CD4-positive, CD25-positive, alpha-beta regulatory T cell (primary cell): ENCODE measurements at places on chromosomes 5 and 9. TPM values are rescaled to one million over a fixed set of nuclear protein-coding genes. Genes with fewer than 3 reads are reported as not detected.

Gene BRINP1
- not detected for polyA plus RNA-seq

Gene QSOX2
- polyA plus RNA-seq: 0.46 TPM

Gene FAM163B
- polyA plus RNA-seq: not detected

Gene DNAJC25
- 1.8 TPM for polyA plus RNA-seq

Gene PLAC8L1
- polyA plus RNA-seq: not detected

Gene CATSPER3
- 0.37 TPM for polyA plus RNA-seq

Gene AK8
- polyA plus RNA-seq: not detected

Gene QRFP
- polyA plus RNA-seq: not detected

Gene AP3B1
- polyA plus RNA-seq: 36.0 TPM

DNA sequence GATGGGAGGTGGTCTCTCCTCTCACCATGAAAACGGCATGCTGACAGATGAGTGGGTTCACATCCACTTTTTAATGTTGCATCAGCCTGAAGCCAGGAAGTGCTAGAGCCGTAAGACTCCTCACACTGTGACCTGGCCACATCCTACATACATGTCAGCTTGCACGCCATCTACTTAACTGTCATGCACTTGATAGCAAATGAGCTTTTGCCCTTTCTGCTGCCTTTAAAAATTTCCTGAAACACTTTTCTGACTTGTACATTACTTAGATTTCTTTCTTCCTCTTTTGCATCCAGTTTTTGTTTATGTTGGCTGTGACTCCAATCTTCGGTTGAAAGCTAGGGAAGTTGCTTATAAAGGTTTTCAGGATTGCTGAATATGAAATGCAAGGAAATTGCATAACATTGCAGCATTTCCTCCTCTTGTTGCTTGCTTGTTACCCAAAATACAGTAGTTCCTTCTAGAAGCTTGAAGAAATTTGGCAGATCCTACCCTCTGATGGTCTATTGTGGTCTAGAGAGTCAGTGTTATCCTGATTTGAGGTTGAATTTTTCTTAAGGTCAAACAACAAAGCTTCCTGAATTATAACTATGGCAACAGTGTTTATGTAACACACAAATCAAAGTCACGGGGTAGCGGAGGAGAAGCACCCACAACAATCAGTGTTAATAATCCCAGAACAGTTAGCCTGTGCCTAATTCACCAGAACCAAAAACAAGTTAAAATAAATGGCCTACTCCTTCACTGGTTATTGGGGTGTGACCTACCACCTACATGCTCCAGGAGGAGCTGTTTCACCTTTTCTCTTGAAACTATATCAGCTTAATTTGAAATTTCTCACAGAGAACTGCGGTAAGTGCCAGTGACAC, 232.5 kb downstream of the ARHGAP26 start:
- no peaks in the 10 kb centered on the region for H3K27me3 ChIP-seq
- peak overlapping the region; percentile 64 for H3K27ac ChIP-seq

DNA sequence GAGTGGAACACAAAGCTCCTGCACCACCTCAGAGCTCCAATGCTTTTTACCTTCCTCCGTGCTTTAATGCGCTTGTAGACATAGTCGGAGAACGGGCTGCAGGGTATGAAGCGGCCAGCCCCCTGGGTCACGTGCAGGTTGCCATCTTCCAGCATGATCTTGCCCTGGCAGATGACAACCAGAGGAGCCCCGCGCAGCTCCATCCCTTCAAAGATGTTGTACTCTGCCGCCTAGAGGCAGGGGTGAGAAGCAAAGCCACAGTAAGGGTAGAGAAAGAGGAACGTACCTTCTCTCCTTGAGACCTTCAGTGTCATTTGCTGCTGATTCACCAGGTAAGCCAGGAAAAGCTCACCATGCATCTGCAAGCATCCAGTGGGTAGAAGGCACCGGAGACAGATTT, 112.3 kb downstream of the DPYSL3 start:
- DNase-seq: no peak
- H3K4me3 ChIP-seq: no peak overlapping the region
- H3K36me3 ChIP-seq: no peaks in the 10 kb centered on the region

DNA sequence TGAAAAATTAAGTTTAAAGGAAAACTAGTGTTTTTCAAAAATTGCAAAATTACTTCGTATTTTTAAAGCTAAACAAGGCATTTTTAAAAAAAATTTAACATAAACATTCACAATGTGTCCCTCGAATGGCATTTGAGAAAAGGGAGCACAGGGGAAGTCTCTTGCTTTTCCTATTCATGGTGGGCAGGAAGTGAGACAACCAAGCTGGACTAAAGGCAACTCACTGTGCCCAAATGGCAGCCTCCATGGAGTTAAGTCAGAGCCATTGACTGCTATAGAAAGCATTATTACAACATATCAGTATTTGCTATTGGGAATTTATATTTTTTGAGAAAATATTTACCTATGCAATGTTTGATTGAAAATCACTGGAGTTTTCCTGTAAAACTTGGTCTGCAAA, 8.3 kb downstream of the HNRNPH1 start:
- peak overlapping the region; percentile 5 for H3K4me3 ChIP-seq
- no peaks in the 10 kb centered on the region for H3K27me3 ChIP-seq
- peak overlapping the region; percentile 42 for H3K27ac ChIP-seq

DNA sequence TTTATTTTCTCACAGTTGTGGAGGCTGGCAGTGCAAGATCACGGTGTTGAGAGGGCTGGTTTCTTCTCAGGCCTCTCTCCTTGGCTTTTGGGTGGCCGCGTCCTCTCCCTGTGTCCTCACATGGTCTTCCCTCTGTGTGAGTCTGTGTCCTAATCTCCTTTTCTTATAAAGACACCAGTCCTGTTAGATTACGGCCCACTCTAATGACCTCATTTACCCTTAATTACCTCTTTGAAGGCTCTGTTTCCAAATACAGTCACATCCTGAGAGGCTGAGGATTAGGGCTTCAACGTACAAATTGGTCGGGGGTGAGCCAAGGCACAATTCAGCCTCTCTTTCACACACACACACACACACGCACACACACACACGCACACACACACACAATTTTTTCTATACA, 73.0 kb downstream of the UGCG start:
- no peak overlapping the region for H3K4me3 ChIP-seq
- H3K27ac ChIP-seq: no peak overlapping the region
- H3K36me3 ChIP-seq: no peaks in the 10 kb centered on the region
- DNase-seq: no peak

DNA sequence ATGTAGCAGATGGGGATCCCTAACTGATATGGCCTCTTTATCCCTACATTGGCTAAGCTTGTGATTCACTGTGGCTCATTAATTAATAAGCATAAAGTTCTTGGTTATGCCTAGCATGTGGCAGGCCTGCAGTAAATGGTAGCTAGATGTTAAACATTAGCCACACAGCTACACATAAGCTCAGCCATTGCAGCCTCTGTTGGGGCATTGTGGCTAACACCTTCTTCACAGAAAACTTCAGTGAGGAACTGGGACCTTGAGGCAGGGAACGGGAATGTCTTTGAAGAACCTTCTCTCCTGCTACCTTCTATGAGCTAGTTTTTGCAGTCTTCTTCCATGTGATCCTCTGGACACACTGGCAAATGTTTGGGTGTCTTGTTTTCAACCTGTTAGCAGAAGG, 338.2 kb downstream of the NTRK2 start:
- no peaks in the 10 kb centered on the region for H3K27me3 ChIP-seq
- no peak overlapping the region for H3K27ac ChIP-seq
- H3K36me3 ChIP-seq: no peaks in the 10 kb centered on the region
- DNase-seq: no peak
- H3K4me1 ChIP-seq: no peaks in the 10 kb centered on the region

DNA sequence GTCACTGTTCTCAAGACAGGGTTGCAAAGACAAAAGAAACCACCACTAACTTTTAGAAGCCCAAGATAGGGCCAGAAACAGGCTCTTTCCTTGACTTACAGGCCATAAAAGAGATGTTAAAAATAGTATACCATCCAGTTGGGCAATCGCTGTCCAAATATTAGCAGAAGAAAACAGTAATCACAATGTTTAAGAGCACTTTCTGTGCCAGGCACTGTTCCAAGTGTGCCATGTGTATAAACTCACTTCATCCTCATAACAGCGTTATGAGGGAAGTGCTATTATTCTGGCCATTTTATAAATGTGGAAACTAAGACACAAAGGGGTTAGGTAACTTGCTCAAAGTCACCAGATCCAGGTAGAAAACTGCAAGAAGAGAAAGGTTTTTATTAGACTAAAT, 111.7 kb downstream of the KCNN2 start:
- no peak overlapping the region for H3K4me3 ChIP-seq
- no peaks in the 10 kb centered on the region for H3K4me1 ChIP-seq
- no peaks in the 10 kb centered on the region for H3K36me3 ChIP-seq
- no peaks in the 10 kb centered on the region for H3K27me3 ChIP-seq
- H3K27ac ChIP-seq: no peak overlapping the region

DNA sequence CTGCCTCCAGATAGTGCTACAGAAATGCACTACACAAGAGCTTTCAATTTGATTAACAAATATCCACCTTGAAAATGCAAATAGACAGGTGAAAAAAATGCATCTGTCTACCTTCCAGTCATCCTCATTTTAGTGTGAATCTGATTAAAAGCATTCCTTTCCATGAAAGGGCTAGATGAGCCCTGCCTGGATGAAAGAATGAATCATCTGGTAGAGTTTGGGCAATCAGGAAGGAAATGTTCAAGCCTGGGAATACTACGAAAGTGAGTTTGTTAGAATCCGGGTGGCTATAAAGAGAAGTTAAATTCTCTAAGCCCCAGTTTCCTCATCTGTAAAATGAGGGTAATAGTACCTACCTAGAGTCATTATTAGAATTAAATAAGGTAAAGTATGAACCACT, 142.6 kb downstream of the FAM114A2 start:
- no peak overlapping the region for H3K4me3 ChIP-seq
- DNase-seq: no peak
- no peaks in the 10 kb centered on the region for H3K4me1 ChIP-seq
- no peaks in the 10 kb centered on the region for H3K27me3 ChIP-seq
- H3K27ac ChIP-seq: no peak overlapping the region

GRCh38 chr5:54889826-54890225, 95.6 kb downstream of the ESM1 start:
- DNase-seq: no peak
- no peaks in the 10 kb centered on the region for H3K4me1 ChIP-seq
- H3K27me3 ChIP-seq: peaks cover 38% of the 10 kb centered on the region
- H3K4me3 ChIP-seq: no peak overlapping the region
- no peaks in the 10 kb centered on the region for H3K36me3 ChIP-seq

DNA sequence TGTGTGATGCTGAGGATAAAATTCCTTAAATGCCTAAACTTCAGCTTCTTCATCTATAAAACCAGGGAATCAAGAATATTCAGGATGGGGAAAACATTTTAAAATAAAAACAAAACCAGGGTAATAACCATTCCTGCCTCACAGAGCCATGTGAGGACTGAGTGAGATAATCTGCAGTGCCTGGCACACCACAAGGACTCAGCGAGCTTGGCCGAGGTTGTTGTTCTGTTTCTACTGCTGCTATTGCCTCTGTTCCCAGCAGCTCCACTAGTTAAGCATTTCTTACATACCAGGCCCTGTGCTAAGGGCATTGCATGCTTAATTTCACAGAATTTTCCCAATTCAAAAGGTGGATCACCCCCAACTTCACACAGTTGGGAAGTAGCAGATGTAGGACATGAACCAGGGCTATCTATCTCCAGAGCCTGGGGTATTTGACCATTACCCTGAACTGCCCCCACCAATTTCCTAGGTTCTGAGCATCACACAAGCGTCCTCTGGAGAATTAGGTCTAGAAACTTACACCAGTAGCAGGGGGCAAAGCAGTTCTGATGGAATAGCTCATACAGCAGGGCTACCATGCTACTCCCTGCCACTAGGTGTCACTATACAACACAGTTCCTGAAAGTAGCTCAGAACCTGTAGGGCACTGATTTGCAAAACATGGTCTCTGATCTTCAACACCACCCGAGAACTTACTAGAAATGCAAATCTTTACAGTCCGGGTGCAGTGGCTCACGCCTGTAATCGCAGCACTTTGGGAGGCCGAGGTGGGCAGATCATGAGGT, 74.3 kb downstream of the LRSAM1 start:
- no peaks in the 10 kb centered on the region for H3K4me1 ChIP-seq
- H3K27me3 ChIP-seq: no peaks in the 10 kb centered on the region
- peak; percentile 46 for DNase-seq
- H3K36me3 ChIP-seq: peaks cover 12% of the 10 kb centered on the region
- H3K4me3 ChIP-seq: no peak overlapping the region

DNA sequence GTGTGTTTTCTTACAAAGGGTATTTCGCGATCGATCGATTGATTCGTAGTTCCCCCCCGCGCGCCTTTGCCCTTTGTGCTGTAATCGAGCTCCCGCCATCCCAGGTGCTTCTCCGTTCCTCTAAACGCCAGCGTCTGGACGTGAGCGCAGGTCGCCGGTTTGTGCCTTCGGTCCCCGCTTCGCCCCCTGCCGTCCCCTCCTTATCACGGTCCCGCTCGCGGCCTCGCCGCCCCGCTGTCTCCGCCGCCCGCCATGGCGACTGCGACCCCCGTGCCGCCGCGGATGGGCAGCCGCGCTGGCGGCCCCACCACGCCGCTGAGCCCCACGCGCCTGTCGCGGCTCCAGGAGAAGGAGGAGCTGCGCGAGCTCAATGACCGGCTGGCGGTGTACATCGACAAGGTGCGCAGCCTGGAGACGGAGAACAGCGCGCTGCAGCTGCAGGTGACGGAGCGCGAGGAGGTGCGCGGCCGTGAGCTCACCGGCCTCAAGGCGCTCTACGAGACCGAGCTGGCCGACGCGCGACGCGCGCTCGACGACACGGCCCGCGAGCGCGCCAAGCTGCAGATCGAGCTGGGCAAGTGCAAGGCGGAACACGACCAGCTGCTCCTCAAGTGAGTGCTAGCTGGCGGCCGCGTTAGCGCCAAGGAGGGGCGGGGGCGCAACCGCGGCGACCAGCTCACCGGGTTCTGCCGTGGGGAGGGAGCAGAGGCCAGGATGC, 480 bp downstream of the LMNB1 start:
- peaks cover 36% of the 10 kb centered on the region for H3K4me1 ChIP-seq
- no peaks in the 10 kb centered on the region for H3K36me3 ChIP-seq
- DNase-seq: peak; percentile 72
- H3K4me3 ChIP-seq: peak overlapping the region; percentile 90
- H3K27ac ChIP-seq: peak overlapping the region; percentile 95

DNA sequence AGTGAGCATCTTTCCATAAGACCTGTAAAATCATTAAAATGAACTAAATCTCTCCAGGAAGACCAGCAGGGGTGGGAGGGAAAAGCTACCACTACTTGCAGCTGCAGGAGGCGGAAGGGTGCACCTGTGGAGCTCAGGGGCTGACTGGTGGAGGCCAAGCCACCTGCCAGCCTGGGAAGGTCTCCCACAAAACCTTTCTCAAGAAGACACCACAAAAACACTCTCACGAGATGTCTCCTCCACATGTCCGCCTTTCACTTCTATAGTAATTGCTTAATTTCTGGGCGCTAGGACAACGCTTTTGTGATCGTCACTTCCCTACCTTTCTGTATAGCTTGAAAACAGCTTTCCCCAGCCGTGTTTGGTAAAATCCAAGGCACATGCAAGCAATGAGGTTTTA, 114.4 kb downstream of the ROR2 start:
- no peaks in the 10 kb centered on the region for H3K36me3 ChIP-seq
- no peak overlapping the region for H3K4me3 ChIP-seq
- DNase-seq: no peak
- no peaks in the 10 kb centered on the region for H3K27me3 ChIP-seq
- no peaks in the 10 kb centered on the region for H3K4me1 ChIP-seq
- no peak overlapping the region for H3K27ac ChIP-seq

GRCh38 chr5:75438722-75439121, 72.7 kb downstream of the CERT1 start:
- DNase-seq: no peak
- H3K27me3 ChIP-seq: no peaks in the 10 kb centered on the region

- no peaks in the 10 kb centered on the region for H3K4me1 ChIP-seq
- no peak overlapping the region for H3K4me3 ChIP-seq
- no peak for DNase-seq
- no peaks in the 10 kb centered on the region for H3K36me3 ChIP-seq
Observed at GRCh38 chr9:567128-567746, 274.3 kb upstream of the DMRT1 start.

GRCh38 chr5:64195981-64196380, 30.3 kb downstream of the RNF180 start:
- no peaks in the 10 kb centered on the region for H3K4me1 ChIP-seq
- H3K4me3 ChIP-seq: no peak overlapping the region
- no peak overlapping the region for H3K27ac ChIP-seq
- no peak for DNase-seq
